ENCODE measurements at places on chromosomes 3 and 15.

DNA sequence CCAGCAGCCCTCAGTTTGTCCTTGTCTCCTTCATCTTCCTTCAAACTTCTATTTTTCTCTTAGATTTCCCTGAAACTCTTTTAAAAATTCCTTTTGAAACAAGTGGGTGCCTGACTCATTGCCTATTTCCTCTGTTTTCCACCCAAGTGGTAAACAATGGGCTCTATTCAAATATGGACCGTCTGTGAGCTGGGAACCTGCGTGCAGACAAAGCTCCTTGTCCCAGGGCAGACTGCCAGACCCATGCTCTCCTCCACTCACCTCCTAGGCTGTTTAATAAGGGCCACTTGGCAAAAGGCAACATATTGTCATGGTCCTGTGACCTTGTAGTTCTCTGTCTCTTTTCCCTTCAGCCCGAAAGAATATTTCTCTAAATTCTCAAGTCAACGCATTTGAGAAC, 332.7 kb upstream of the THBS1 start:
- no peak for DNase-seq

GRCh38 chr3:15453991-15454625, 26.7 kb downstream of the EAF1 start:
- DNase-seq: no peak

- DNase-seq: no peak
These were observed 2.9 kb upstream of the TM4SF19 start for GRCh38 chr3:196341137-196341536.

GRCh38 chr15:81301815-81302399, 22.0 kb downstream of the STARD5 start:
- DNase-seq: no peak

DNA sequence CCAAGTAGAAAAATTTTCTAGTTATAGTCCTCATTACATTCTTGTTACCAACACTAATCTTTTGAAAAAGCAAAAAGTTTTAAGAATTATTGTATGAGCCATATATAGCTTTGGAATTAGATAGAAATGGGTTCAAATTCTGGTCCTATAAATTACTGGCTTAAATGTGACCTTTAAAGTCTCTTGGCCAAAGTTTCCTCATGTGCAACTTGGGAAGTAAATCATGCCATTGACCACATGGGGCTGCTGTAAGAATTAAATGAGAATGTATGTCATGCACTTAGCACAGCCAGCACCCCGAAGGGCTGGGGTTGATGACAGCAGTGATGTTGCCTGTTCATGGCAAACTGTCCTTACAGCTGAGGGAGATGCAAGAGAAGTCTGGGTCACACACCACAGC, 108.3 kb downstream of the TOP2B start:
- no peak for DNase-seq

DNA sequence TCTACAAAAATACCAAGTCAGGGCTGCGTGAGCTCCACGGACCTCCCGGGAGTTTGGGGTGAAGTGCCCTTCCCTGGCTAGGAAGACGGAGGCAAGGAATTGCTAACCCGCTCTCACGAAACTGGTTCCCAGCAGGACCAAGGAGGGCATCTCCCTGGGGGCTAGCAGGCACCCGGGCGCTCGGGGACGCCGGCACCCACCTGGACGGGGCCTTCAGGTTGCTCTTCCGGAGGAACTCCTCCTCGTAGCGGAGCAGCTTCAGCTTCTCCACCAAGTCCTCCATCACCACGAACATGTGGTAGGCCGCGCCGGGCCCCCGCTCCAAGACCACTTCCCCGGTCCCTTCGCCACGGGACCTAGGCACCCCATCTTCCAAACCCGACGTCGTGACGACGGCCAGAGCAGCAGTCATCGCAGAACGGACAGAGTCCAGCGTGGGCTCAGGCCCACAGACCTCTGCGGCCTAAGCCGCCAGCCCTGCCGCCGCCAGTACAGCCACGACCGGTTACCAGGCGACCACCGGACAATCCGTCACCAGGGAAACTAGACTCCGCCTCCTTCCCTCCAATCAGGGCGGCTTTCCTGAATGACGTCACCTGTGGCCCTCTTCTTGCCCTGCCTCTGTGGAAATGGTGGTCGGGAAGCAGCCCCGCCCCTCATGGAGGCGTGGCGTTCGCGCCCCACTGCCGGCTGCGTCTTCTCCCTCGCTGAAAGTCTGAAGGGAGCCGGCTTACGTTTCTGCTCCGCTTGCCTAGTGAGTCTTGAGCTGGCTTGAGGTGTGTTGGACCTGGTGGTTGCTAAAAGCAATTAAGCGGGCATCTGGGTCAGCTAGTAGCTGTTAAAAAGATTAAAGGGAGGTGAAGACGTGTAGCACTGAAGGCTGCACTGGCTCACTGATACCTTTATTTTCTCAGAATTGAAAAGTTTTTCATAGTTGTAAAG, at the start of gene IFT57:
Gene IFT57 (minus strand): TSS at position 514 of the 942 bp plus-strand sequence. CDS start 102 bp downstream, at position 412.
- peak; percentile 91 for DNase-seq

DNA sequence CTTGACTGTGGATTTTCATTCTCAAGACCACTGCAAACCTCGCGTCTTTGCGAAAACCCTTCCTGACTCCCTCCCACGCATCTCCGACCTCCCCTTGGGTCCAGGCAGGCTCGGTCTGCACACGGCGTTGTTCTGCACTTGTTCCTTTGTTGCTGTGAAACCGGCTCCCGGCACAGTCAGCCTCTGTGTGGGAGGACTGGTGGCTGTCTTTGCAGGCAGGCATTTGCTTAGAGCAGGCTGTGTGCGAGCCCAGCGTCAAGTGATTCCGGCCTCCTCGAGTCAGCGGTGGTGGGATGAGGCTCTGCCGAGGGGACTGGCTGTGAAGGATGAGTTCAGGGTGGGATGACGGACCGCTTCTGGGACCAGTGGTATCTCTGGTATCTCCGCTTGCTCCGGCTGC, 102.6 kb upstream of the ROPN1 start:
- DNase-seq: no peak

DNA sequence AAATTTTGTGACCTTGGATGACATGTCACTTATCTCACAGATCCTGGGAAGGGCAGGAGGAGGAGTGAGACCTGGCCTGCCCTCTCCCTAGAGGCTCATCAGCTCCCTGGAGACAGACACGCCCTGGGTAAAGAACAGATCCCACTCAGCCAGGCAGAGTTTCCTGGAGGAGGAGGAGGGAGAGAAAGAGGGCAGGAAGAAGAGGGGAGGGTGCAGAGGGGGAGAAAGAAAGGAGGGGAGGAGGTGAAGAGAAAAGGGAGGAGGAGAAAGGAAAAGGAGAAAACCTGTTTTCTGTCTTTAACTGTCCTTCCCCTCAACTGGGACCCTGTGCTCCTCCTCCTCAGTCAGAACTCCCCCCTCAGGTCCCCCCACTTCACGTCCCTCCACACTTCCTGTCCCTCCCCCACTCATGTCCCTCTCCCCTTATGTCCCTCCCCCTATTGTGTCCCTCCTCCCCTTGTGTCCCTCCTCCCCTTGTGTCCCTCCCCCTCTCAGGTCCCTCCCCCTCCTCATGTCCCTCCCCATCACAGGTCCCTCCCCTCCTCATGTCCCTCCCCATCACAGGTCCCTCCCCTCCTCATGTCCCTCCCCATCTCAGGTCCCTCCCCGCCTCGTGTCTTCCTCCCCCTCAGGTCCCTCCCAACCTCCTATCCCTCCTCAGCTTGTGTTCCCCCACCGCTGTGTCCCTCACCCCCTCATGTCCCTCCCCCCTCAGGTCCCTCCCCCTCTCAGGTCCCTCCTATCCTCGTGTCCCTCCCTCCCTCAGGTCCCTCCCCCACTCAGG, 52.3 kb upstream of the CGNL1 start:
- DNase-seq: no peak

GRCh38 chr3:127438371-127438770, 150.5 kb upstream of the PRR20G start:
- no peak for DNase-seq

DNA sequence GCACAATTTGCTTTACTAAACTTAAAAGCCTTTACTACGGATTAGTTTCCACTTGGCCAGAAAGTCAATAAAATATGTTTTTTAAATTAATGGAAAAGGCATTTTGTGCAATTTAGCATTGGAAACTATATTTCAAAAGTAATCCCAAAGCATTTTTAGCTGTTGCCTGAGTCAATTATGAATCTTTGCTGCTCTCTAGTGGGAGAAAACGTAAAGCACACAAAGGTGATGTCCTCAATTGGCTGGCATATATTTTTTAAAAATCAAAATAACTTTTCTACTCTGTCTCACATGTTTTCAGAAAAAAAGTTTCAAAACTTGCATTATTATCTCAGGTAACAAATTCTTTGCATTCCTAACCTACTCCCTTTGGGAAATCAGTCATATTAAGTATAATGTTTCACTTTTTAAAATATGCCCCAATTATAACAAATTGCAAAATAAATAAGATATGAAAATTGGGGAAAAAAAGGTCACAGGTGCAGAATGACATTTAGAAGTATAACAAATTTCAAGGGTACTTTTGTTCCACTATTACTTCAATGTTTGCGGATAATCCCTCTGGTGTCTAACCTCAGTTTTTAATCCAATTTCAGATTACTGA, 47.2 kb upstream of the TEX55 start:
- DNase-seq: no peak

DNA sequence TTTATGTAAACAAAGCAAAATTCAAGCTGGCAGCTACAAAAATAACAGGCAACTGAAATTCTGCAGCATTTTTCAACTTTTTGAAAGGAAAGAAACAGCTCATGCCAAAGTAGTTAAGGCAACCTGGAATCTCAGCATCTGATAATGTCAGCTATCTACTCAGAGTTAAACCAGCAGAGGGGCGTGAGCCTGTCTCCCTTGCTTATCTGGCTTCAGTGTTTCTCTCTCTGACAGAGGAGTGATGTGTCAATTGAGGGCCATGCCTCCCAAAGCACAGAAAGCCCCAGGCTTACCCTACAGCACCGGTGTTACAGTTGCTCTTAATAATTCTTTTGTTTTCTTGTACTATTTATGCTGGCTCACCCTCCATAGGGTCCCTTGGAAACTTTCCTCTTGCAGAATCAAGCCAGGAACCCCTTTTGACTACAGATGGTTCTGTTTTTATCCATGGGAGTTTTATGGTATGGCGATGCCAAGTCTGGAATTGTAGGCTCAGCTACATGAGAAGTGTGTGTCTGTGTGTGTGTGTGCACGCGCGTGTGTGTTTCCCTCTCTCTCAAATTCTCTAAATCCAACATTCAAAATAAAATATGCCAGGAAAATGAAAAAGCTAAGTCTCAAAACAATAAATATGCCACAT, 7.3 kb downstream of the TMEM212 start:
- DNase-seq: no peak

DNA sequence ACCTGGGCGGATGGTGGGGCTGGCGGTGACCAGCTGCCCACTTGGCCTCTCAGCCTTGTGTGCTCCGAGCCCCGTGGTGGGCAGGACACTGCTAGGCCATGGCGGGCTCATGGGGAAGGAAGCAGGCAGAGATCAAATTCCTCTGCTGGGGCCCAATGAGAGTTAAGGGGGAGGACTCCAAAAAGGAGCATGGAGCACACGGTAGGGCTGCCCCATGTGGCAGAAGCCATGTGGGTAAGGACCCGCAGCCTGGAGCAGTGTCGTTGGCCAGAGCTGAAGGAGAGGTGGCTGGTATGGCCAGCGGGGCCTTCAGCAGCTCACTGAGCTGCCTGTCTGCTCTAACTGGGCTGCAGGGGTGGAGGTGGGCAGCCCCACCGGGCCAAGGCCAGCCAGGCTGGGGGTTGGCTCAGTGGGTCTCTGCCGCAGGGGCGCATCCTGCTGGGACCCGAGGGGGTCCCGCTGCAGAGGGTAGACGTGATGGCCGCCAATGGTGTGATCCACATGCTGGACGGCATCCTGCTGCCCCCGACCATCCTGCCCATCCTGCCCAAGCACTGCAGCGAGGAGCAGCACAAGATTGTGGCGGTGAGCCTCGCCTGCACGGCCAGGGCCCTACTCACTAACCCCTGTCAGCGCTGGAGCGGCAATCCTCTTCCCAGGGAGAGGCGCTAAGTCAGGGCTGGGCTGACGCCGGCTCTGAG, 11.3 kb downstream of the STAB1 start:
- DNase-seq: no peak

- no peak for DNase-seq
These were observed 3.5 kb downstream of the PLXND1 start for GRCh38 chr3:129602730-129603560.

GRCh38 chr15:76181705-76182107, 121.9 kb downstream of the TMEM266 start:
- DNase-seq: no peak

DNA sequence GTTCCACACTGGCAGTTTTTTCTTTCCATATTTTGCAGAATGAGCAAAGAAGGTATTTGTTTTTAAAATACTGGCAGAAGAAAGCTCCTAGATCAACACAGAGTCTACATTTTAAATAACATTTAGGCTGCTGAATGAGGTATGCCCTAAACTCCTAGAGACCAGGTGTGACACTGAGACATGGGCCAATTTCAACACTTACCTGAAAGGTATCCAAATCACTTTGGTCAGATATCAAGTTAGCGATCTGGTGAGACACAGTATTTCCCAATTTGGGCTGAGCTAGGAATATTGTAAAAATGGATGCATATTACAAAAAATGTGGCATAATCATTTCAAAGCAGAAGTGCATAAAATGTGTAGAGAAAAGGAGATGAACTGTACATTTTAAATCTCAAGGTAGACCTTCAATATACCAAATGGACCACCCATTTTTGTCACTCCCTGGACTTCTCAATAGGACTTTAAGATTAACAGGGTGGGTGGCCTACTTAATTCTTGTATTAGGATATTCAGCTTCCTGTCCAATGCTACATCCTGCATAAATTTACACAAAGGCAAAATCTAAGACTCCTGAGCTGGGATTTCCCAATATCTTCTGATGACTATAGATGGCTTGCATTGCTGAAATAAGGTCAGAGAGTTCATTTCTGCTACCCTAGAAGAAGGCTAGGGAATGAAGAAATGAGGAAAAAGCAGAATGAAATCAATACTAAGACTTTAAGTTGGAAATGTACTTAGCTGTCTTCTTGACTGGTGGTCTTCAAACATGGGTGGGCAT, 487.8 kb downstream of the FOXP1 start:
- no peak for DNase-seq

DNA sequence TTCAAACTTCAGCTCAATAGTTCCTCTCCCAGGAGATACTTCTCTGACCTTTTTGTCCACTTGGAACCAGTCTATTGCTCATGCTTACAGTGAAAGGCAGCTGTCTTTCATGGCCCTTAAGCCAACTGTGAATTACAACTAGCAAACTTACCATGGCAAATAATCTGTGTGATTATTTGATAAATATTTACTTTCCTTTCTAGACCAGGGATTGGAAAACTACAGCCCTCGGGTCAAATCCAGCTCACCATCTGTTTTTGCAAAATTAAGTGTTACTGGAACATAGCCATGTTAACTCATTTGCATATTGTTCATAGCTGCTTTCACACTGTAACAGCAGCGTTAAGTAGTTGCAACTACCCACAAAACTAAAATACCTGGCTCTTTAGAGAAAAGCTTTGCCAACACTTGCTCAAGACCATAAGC, 289.1 kb upstream of the MCTP2 start:
- no peak for DNase-seq

GRCh38 chr3:151016478-151016795, 43.9 kb upstream of the CLRN1 start:
- no peak for DNase-seq

- DNase-seq: no peak
These were observed 215.7 kb upstream of the THBS1 start for GRCh38 chr15:39365161-39365560.

- DNase-seq: no peak
These were observed 17.3 kb upstream of the FURIN start for GRCh38 chr15:90851114-90851513.

- DNase-seq: peak; percentile 74
These were observed at the start of gene COPS2 for GRCh38 chr15:49155110-49155833. Gene COPS2 (minus strand): TSS chr15:49155599. CDS start chr15:49155578, 21 bp downstream.

- DNase-seq: no peak
These were observed 3.7 kb upstream of the CLDN1 start for GRCh38 chr3:190325923-190326322.

GRCh38 chr3:157441102-157441624, 4.5 kb downstream of the PTX3 start:
- no peak for DNase-seq

Measured in activated naive CD4-positive, alpha-beta T cell (primary cell).